ENCODE measurements at places on chromosomes 5 and 9. TPM values are rescaled to one million over a fixed set of nuclear protein-coding genes. Genes with fewer than 3 reads are reported as not detected.
A peak's percentile ranks its signal among the peaks of the same experiment; 100 is the strongest.

Gene CCDC183
- total RNA-seq, result not detected

- H3K27ac ChIP-seq, result peak overlapping the region; percentile 41
- DNase-seq, result peak; percentile 74
- H3K4me3 ChIP-seq, result no peak overlapping the region
- H3K27me3 ChIP-seq, result peaks cover 7% of the 10 kb centered on the region
- no peaks in the 10 kb centered on the region for H3K36me3 ChIP-seq
Measured at GRCh38 chr9:14362175-14362574, 48.2 kb upstream of the NFIB start.

DNA sequence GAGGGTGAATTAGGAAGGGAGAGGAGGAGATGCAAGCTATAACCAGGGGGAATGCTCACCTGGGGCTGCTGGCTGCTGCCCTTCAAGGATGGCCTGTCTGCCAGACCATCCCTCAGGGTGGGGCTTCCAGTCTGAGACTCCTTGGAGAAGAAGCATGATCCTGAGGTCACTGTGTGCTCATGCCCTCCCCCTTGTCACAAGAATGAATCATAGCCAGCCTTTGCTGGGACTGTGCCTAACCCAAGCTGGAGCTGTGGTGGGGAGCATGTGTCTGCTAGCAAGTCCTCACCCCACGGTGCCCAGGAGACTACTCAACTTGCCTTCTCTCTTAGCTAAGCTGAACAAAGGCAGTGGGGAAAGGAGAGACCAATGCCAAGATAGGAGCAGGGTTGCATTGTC is 463.6 kb downstream of the SPOCK1 start:
- H3K4me1 ChIP-seq, result peaks cover 10% of the 10 kb centered on the region
- H3K36me3 ChIP-seq, result no peaks in the 10 kb centered on the region
- H3K27ac ChIP-seq, result no peak overlapping the region
- no peaks in the 10 kb centered on the region for H3K27me3 ChIP-seq
- DNase-seq, result no peak

- no peak overlapping the region for H3K27ac ChIP-seq
- H3K4me3 ChIP-seq, result no peak overlapping the region
- no peaks in the 10 kb centered on the region for H3K27me3 ChIP-seq
- peak; percentile 68 for DNase-seq
Measured at GRCh38 chr5:135221696-135222095, 177.3 kb downstream of the MACROH2A1 start.

GRCh38 chr5:10565785-10566542 is 2.1 kb downstream of the ANKRD33B start:
- H3K27ac ChIP-seq, result no peak overlapping the region
- DNase-seq, result peak; percentile 66
- peak overlapping the region; percentile 78 for H3K4me3 ChIP-seq

DNA sequence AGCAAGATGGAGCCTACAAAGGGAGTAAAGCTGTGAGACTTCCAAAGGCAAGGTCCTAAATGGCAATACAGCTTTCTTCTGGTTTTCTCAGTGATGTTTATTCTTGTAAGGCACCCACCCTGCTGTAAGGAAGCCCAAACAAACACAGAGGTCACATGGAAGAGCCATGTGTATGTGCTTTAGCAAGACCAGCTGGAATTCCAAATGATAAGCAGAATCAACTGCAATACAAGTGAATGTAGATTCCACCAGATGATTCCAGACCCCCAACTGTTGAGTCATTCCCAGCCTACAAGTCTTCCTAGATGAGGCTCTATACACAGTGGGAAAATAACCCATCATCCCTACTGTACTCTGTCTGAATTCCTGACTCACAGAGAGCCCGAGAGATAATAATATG is 122.8 kb downstream of the DEPDC1B start:
- H3K4me1 ChIP-seq, result peaks cover 4% of the 10 kb centered on the region
- H3K36me3 ChIP-seq, result no peaks in the 10 kb centered on the region
- DNase-seq, result peak; percentile 58
- no peak overlapping the region for H3K27ac ChIP-seq
